Progenitor cell of endocrine pancreas (in vitro differentiated cells): ENCODE measurements at places on chromosomes 3 and 15.

GRCh38 chr3:6264906-6265305 lies 596.0 kb upstream of the GRM7 start:
- no peak for DNase-seq

DNA sequence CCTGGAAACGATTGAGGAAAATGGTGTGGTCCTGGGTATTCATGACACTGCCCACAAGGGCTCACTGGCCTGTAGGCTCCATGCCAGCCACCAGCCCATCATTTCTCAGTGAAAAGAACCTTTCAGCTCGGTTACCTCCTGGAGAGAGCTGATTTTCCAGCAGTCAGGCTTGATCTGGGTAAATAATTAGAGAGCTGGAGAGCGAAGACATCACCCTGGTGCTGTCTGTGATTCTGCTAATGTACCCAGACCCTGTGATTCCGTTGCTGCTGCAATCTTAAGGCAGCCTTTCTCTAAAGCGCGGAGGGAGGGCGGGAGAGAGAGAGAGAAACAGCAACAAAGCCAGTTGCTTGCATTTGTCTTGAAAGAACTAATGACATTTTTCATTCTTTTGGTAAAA lies 221.9 kb upstream of the TOPAZ1 start:
- DNase-seq, result no peak

GRCh38 chr15:90261811-90262210 lies 3.7 kb upstream of the NGRN start:
- no peak for DNase-seq

DNA sequence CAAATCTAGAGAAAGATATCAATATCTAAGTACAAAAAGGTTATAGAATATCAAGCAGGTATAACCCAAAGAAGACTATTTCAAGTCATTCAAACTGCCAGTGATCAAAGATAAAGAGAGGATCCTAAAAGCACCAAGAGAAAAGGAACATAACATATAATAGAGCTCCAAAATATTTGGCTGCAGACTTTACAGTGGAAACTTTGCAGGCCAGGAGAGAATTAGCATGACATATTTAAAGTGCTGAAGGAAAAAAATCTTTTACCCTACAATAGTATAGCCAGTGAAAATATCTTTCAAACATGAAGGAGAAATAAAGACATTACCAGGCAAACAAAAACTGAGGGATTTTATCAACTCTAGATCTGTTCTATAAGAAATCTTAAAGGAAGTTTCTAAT lies 254.3 kb upstream of the ARHGEF26 start:
- DNase-seq, result no peak

GRCh38 chr3:50242851-50243542 lies 7.0 kb downstream of the GNAI2 start:
- DNase-seq, result no peak

- DNase-seq, result no peak
Observed at GRCh38 chr3:75254685-75255084, 409.4 kb upstream of the FRG2C start.

GRCh38 chr3:171364500-171364899 lies 95.7 kb downstream of the TNIK start:
- DNase-seq, result no peak

- no peak for DNase-seq
Observed at GRCh38 chr3:146161663-146162002, 649 bp upstream of the PLOD2 start.

- DNase-seq, result no peak
Observed at GRCh38 chr3:38684546-38684945, 35.1 kb upstream of the SCN5A start.

GRCh38 chr3:168330983-168331382 lies 235.3 kb upstream of the GOLIM4 start:
- no peak for DNase-seq

- DNase-seq, result no peak
Observed at GRCh38 chr15:101185770-101186169, 66.1 kb downstream of the CHSY1 start.

GRCh38 chr3:190620886-190621608 lies 107.2 kb downstream of the IL1RAP start:
- DNase-seq, result no peak

DNA sequence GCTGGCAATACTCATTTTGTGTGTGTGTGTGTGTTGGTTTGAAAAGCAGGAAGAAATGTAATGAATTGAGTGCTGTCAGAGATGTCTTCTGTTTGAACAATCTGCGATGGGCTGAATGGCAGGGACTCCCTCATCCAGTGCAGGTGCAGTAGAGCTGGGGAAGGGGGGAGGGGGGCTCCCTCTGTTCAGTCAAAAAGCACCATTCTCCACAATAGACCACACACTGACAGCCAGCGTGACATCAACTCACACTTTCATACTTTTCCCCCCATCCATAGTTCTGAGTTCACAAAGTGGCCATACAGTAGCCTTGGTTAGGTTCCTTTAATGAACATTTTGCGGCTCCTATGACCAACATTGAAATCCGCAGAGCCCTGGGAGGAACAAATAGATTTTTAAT lies 10.4 kb downstream of the SOX2 start:
- DNase-seq, result no peak

GRCh38 chr3:57783186-57784088 lies 27.3 kb downstream of the SLMAP start:
- no peak for DNase-seq

DNA sequence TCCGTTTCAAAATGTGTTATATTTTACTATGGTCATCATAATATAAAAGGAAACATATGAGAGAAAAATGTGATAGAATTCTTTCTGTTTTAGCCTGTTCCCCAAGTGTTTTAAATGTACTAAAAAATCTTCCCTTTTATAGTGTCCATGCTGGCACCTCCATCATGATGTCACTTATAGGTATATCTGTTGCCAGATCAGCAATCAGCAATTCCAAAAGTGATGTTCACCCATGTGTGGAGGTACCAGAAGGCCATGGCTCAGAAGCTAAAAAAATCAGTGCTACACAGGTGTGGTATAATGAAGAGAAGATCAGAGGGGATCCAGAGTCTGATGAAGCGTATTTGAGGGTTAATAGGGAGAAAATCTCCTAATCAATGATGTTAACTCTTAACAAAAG lies 1.1 kb upstream of the GPR15 start:
- no peak for DNase-seq

- peak; percentile 60 for DNase-seq
Observed at GRCh38 chr3:151227807-151228665, 25.0 kb upstream of the GPR171 start.

- DNase-seq, result no peak
Observed at GRCh38 chr3:185046164-185046515, 106.7 kb downstream of the C3orf70 start.

DNA sequence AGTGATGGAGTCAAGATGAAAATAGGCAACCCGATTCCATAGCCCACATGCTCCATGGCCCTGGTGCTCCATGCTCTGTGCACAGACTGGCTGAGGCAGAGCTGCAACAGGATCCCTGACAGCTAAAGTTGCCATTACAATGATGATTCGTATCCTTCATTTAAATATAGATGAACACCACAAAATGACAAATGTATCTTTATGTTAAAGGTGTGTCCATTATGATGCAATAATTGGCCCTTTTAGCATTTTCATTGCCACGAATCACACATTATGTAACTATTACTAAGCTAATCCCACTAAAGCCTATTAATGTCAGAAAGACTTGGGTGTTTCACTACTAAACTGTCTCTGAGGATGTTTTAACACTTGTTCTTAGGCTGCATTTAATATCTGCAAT lies 270.2 kb upstream of the THBS1 start:
- no peak for DNase-seq

DNA sequence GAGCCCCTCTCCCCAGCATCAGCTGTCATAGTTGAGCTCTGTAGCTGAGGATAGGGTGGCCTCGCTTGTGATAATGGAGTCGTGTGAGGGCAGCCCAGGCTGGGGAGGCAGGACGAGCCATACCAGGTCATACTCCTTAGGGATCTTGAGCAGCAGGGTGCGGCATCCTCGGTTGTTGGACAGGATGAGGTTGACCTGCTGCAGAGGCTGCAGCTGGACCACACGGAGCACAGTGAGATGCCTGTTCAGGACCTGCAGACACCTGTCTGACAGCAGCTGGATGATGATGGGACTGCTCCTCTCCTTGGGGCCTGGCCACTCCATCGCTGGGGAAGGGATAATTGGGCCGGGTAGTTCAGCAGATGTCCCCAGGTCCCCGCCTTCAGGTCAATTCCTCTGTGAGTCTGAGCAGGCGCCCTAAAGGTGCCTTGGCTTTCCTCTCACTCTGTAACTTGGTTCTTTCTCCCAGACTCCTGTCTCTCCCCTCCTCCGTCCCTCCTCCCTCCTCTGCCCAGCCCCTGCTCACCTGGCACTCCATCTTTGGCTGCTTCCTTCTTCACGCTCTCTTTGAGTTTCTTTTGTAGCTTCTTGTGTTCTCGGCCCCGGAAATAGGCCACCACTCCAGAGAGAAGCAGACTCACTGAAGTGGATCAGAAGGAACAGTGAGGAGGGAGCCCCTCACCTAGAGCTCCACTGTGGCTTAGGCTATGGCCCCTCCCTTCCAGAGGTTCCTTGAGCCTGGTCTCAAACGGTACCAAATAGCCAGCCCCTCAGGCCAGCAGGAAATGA lies 7.8 kb downstream of the DUOX2 start:
- no peak for DNase-seq

DNA sequence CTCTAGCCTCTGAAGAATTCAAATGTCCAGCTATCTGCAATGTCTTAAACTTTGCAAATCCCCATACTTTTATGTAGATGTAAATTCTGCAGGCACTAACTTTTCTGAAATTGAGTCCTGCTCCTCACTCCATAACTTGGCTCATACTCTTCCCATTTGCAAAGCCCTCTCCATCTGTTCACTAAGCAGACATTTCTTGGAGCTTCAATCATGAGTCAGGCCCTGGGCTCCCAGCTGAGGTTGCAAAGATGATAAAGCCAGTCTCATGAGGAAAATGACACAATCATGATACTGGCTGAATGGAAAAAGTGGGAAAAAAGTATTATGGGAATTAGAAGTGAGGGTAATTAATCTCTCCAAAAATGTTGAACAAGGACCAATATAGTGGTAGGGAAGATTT lies 507.6 kb downstream of the NR2F2 start:
- no peak for DNase-seq

DNA sequence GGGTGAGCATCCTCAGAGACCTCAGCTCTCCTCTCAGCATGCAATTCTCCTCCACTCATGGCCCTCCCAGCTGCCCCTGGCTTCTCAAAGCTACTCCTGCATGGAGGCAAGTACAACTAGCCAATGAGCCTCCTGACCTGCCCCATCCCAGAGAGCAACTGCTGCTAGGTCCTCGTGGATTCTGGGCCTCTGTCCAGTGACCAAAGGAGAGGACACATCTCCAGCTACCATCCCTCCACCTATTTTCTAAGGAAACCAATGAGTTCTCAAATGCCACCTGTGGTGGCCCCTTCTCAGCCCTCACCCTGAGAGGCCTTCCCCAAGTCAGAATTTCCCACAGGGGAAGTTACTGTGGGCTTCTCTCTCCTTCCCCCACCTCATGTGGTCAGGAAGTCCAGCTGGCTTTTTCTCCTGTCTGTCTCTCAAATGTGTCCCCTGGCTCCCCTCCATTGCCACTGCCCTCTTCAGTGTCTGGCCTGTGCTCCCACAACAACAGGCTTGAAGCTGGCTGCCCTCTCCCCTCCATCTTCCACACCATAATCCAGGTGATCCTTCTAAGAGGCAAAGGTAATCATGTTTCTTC lies 43.0 kb downstream of the LIPC start:
- DNase-seq, result no peak

DNA sequence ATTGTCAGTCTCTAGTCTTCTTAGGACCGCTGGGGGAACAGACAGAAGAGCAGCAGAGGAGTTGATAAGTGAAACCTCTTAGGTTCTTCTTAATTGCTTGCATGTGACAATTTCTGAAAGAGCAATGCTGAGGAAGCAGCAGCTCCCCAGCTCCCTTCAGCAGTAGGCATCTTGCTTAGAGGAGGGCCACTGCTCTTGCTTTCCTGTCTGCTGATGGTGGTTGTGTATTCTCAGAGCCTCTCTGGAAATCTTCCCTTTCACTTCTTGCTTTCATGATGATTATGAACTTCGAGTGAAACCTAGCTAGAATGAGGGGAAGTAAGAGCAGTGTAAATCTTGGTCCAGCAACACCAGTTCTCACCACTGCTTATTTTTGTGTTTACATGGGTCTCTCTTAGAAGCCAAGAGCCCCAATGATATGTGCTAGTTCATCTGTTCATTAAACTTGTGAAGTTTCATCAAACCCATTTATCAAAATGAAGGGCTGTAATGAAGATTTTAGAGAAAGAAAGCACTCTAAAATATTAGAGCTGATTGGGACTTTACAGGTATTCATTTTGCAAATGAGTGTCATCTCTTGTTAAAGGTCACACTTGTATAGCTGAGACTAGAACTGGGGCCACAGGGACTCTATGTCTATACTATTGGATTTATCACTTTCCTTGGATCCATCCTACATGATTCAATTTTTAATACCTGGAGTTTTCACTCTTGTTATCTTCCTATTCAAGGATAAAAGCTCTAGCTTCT lies 246.7 kb downstream of the LPP start:
- no peak for DNase-seq

GRCh38 chr3:197858598-197858997 lies 67.5 kb downstream of the LRCH3 start:
- DNase-seq, result no peak

DNA sequence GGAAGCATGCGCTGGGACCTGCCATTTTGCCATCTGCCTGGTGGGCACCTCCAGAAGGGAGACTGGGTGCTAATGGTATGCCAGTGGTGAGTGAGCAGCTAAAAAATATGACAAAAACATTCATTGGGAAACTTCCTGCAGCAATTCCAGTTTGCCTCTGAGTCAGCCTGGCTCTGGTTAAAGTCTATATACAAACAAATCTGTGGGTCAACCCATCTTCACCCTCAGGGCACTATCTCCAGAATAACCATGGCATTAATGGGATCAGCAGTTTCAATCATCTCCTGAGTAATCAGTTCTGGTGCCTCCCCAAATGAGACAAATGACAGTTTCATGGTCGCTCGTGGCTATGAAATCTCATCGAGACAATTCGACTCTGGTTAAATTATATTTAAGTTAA lies 21.5 kb downstream of the FRMD4B start:
- no peak for DNase-seq

DNA sequence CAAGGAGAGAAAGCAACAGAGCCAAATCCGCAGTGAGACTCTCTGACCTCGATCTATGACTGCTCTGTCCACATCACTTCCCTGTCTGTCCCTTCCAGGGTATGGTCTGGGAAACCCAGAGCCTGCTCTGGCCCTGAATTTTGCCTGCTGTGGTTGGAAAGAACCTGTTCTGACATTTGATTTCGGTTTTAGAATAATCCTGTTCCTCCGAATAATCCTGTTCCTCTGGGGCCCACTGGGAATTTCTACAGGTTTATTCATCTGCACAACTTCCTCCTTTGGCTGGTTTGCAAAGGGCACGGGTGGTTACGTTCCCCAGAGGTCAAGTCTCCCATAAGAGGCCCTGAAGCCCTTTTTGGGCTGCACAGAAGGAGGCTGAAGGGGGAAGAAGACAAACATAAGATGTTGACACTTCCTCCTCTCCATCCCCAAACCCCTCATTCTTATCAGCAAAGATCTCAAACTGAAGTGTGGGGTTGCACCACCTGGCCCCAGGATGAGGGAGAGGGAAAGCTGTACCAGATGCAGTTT lies 10.6 kb downstream of the LAMP3 start:
- no peak for DNase-seq
